ENCODE measurements at places on chromosomes 16 and 17. TPM values are rescaled to one million over a fixed set of nuclear protein-coding genes. Genes with fewer than 3 reads are reported as not detected.

The RHBDL3 gene
- 0.31 TPM for total RNA-seq

GRCh38 chr16:84780544-84781376 is 39.0 kb upstream of the CRISPLD2 start:
- DNase-seq: no peak

DNA sequence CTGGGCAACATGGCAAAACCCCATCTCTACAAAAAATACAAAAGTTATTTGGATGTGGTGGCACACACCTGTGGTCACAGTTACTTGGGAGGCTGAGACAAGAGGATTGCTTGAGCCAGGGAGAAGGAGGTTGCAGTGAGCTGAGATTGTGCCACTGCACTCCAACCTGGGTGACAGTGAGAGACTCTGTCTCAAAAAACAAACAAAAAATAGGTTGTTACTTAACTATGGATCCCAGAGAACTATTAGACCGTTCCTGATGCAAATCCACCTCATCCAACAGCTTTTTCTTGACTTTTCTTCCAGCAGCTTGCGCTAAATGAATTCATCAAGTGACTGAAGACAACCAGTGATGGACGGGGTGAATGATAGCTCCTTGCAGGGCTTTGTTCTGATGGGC is at the start of gene OR2C1:
TSS of gene OR2C1 (plus strand) at position 301 of the 400 bp plus-strand sequence. CDS start at position 353, 52 bp downstream.
- DNase-seq: no peak

GRCh38 chr17:80123791-80124190 is 22.4 kb downstream of the GAA start:
- no peak for DNase-seq

The MPV17L gene
- total RNA-seq: 0.11 TPM

DNA sequence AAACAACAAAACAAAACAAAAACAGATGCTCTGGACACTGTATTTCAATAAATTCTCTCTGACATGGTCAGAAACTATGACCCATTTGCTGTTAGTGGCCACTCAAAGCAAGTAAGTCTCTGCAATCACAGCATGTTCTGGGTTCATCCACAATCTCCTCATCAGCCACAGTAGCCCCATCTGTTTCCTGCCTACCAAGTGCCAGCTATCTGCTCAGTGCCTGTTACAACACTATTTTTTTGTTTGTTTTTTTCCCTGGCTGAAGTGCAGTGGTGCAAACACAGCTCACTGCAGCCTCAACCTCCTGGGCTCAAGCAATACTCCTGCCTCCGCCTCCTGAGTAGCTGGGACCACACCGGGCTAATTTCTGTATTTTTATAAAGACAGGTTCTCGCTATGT is 137.9 kb downstream of the SOX9 start:
- DNase-seq: no peak

GRCh38 chr16:68529608-68529930 is 9.5 kb upstream of the ZFP90 start:
- DNase-seq: no peak

The ST6GALNAC1 gene
- total RNA-seq: 42.9 TPM

DNA sequence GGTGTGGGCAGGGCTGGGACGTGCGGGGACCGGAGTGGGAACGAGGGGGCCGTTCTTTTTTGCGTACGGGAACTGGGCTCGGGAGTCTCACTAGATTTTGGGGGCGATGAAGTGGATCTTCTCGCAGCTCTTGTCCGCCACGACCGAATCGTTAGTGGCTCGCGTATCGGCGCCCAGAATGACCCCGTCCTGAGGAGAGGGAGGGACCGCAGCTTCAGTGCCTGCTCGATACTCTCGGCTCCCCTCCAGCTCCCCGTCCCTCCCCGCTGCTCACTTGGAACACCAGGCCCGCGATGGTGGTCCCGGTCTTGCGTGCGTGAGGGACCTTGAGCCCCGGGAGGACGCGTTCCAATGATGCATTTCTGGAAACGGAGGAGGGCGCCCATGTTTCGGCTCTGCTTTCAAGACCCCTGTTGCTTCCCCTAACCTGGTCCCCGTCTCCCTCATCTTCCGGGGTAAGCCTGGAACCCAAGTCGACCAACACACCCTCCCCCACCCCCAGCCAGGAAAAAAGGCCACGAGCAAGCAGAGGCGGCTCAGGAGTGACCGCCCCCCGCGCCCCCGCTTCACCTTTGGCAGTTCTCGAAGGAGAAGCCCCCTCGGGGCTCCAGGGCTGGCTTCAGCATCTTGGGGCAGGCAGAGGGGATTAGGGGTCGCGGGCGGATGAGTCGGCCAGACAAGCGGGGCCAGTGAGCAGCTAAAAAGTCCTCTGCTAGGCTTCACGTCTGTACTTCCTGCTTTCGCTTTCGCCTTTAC is at the start of gene PSMB10:
TSS of gene PSMB10 (minus strand) at position 727 of the 756 bp plus-strand sequence. CDS start at position 626, 101 bp downstream.
- peak; percentile 67 for DNase-seq

DNA sequence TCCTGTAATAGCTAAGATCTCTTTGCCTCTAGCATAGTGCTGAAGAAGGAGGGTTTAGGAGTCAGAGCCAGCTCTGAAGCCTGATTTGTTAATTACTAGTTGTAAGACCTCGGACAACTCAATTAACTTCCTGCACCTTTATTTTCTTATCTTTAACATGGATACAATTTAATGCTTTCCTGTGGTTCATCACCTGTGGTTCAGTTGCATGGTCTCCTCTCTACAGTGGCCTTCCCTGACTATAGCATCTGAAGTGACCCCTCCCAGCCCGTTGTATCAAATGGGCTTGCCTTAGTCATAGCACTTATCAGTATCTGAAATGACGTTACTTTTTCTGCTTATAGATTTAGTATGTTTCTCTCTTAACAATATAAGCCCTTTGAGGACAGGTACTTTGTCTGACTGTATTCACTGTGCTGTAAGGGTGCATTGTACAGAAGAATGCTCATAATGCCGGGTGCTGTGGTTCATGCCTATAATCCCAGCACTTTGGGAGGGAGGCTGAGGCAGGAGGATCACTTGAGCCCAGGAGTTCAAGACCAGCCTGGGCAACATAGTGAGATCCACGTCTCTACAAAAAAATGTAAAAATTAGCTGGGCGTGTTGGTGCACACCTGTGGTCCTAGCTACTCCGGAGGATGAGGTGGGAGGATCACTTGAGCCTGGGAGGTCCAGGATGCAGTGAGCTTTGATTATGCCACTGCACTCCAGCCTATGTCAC is 2.6 kb upstream of the NDE1 start:
- DNase-seq: no peak

- DNase-seq: peak; percentile 65
These were observed 4.0 kb downstream of the CIAO2B start for GRCh38 chr16:66930189-66930588.

The AIPL1 gene
- not detected for total RNA-seq

The BORCS6 gene
- total RNA-seq: 5.4 TPM

DNA sequence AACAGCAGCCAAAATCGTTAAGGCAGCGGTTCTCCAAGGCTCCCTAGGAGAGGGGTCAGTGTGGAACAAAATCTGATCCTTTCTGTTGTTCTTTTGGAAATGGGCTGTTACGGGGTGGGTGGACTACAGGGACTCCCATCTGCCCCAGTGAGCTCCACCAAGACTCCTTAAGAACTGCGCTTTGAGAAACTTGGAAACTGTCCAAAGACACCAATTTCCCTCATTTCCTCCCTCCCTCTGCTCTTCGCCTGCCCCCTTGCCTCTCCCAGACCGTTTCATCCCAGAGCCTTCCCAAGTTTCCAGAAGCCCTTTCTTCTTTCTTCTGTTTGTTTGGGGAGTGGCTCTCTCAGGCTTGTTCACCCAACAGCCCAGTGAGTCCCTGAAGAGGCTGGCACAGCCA is 205.4 kb downstream of the COPRS start:
- no peak for DNase-seq

The NMRAL1 gene
- total RNA-seq: 84.1 TPM

DNA sequence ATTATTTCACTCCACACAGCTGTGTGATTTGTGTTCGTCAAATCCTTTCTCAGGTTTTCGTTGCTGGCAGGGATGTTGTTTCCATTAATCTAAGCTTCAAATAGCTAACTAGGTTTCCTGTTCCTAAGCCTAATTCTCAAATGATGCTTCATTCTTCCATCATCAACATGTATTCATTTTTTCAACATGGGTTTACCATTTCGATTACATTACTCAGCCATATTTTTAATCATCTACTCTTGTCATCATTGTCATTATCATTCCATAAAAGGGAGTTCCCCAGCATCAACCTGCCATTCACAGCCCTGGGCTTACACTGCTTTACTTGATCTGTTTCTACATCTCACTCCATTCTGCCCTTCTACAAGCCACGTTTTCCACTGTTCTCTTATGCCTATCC is 33.3 kb upstream of the ANKFN1 start:
- DNase-seq: no peak

The DYNLRB2 gene
- not detected for total RNA-seq

The ARL2BP gene
- total RNA-seq: 27.2 TPM

The GINS2 gene
- 61.6 TPM for total RNA-seq
